ENCODE measurements at places on chromosomes 5 and 9. TPM values are rescaled to one million over a fixed set of nuclear protein-coding genes. Genes with fewer than 3 reads are reported as not detected.

OR13J1 gene
- 0.06 TPM for polyA plus RNA-seq

FREM1 gene
- 226 TPM for polyA plus RNA-seq

EDIL3 gene
- polyA plus RNA-seq, result 44.2 TPM

ELAVL2 gene
- 4.2 TPM for polyA plus RNA-seq

SPATA31C2 gene
- polyA plus RNA-seq, result 0.71 TPM

GBGT1 gene
- 3.1 TPM for polyA plus RNA-seq

Measured in renal pelvis (tissue), 12 donors.